Fibroblast of the aortic adventitia (primary cell): ENCODE measurements at places on chromosomes 3 and 15. TPM values are rescaled to one million over a fixed set of nuclear protein-coding genes. Genes with fewer than 3 reads are reported as not detected.
A peak's percentile ranks its signal among the peaks of the same experiment; 100 is the strongest.

- no peak for DNase-seq
These were observed 21.8 kb downstream of the P2RY12 start for GRCh38 chr3:151362751-151363174.

GRCh38 chr15:100311833-100312476 lies 29.8 kb downstream of the ADAMTS17 start:
- DNase-seq = no peak

DNA sequence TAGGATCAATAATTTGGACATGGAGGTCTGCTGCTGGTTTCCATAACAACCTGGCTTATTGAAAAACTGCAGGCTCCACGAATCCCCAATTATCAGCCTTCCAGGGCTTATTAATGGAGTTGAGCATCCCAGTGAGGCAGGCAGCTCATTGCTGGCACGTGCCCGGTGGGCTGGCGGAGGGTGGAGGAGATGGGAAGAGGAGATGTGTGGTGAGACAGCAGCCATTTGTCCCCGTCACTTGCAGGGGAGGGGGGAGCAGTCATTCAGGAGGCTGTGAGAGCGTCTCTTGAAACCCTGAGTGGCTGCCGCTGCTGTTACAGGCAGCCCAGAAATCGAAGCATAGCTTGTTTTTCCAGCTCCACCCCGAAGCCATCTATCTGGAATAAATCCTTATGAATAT lies 70.6 kb downstream of the GAP43 start:
- no peak for DNase-seq

DNA sequence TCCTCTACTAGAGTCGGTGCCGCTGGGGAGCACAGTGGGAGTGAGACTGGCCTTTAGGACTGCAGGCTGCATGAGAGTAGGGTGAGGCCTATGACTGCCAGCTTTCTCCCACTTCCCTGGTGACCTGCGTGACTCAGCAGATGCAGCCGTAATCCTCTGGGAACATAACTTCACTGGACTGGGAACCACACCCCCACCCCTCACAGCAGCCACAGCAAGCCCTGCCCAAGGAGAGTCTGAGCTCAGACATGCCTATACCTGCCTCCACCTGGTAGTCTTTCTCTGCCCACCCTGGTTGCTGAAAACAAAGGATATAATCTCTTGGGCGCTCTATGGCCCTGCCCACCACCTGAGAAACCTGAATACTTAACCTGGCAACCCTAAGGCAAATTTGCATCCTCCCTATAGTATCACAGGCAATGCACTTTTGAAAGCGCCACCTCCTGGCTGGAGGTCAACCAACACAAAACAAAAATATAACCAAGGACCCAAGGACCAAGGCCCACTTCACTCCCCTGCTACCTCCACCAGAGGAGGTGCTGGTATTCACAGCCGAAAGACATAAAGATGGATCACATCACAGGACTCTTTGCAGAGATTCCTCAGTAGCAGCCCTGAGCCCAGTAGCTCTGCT lies 308.9 kb downstream of the CTNNB1 start:
- DNase-seq = no peak

DNA sequence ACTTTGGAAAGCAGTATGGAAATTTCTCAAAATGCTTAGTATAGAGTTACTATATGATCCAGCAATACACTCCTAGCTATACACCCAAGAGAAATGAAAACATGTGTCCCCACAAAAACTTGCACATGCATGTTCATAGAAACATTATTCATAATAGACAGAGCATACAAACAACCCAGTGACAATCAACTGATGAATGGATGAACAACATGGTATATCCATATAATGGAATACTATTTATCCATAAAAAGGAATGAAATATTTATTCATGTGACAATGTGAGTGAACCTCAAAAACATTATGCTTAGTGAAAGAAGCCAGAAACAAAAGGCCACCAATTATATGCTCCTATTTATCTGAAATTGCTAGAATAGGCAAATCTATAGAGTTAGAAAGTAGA lies 6.7 kb downstream of the MYH15 start:
- no peak for DNase-seq

GRCh38 chr3:195075199-195075940 lies 195.6 kb downstream of the XXYLT1 start:
- peak; percentile 13 for DNase-seq

DNA sequence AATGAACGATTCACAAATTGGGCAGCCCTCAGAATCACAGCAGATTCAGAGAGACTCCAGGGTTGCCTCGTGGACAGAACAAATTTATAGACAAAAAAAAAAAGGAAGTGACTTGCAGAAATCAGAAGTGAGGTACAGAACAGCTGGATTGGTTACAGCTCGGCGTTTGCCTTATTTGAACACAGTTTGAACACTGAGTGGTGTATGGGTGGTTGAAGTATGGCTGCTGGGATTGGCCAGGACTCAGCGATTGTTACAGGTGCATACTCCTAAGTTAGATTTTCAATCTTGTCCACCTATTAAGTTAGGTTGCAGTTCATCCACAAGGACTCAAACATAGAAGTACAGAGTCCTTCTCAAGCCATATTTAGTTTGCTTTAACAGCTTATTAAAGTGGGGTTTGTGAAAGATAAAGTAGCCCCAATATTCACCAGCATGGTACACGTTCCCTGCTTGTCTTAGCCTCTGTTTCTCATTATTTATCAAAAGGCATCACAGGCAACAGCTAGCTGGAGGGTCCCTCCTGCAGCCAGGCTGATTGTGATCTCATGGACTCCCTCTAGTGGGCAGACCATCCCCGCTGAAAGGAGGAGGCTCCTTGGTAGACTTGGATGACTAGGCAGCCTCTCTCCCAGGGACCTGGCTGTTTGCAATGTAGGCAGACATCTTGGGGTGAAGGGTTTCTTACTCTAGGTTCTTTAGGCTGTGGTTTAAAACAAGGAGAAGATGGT lies 17.6 kb upstream of the ALDH1L1 start:
- peak; percentile 72 for DNase-seq

PLA2G4F gene
- not detected in 2 replicates for total RNA-seq

TEX55 gene
- not detected in 2 replicates for total RNA-seq

AHSG gene
- not detected in 2 replicates for total RNA-seq

AADACL2 gene
- 0.90 TPM in 1 of 2 replicates, not detected in the other for total RNA-seq
